8988T (cell line): ENCODE measurements at places on chromosomes 2 and 18.
A peak's percentile ranks its signal among the peaks of the same experiment; 100 is the strongest.

GRCh38 chr2:204109681-204110080 lies 173.1 kb downstream of the ICOS start:
- DNase-seq, result no peak

GRCh38 chr2:5484868-5485267 lies 207.3 kb upstream of the SOX11 start:
- no peak for DNase-seq

DNA sequence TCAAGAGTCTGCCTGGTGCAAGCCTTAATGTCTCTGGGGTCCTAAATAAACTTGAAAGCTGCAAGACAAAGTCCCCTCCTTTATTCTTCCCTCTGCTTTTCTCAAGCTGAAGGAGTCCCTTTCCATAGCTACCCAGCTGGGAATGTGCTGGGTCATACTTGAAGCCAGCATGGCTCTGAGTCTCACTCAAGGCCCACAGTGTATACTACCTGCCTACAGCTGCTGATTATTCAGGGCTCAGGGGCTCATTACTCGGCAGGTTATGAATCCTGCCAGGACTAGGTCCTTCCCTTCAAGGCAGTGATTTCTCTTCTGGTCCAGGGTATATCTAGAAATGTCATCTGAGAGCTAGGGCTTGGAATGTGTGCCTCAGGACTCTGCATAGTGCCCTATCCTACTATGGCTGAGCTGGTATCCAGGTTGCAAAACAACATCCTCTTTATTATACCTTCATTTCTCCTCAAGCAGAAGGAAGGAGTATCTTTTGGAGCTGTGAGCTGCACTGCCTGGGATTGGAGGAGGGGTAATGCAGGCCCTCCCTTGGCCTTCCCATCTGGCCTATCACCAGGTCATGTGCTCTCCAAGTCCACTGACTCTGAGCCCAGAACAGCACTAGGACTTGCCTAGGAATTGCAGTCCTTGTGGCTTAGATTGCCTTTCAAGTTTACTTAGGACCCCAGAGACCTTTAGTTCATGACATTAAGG lies 22.3 kb downstream of the IL1RN start:
- no peak for DNase-seq

DNA sequence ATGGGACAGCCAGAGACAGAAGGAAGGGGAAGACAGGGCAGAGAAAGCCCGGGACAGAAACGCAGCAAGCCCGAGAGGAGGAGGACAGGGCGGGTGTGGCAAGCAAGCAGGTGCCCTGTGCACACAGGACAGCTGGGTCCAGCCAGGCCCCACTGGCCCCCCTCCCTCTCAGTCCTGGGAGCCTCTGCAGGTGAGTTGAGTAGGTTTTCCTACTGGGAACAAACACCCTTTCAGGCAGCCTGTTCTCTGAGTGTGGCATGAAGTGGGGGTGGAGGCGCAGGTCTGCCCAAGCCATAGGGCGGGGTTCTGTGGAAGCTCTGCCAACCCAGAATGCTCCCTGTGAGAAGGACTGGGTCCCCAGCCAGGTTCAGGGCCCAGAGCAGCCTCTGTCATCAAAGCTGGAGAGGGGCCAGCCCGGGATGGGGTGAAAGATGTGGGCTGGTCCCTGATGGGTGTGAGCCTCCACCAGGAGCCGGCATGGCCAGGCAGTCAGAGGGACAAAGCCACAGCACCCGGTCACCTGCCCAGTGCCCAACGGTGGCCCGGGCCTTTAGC lies 129.4 kb downstream of the TFCP2L1 start:
- DNase-seq, result no peak

DNA sequence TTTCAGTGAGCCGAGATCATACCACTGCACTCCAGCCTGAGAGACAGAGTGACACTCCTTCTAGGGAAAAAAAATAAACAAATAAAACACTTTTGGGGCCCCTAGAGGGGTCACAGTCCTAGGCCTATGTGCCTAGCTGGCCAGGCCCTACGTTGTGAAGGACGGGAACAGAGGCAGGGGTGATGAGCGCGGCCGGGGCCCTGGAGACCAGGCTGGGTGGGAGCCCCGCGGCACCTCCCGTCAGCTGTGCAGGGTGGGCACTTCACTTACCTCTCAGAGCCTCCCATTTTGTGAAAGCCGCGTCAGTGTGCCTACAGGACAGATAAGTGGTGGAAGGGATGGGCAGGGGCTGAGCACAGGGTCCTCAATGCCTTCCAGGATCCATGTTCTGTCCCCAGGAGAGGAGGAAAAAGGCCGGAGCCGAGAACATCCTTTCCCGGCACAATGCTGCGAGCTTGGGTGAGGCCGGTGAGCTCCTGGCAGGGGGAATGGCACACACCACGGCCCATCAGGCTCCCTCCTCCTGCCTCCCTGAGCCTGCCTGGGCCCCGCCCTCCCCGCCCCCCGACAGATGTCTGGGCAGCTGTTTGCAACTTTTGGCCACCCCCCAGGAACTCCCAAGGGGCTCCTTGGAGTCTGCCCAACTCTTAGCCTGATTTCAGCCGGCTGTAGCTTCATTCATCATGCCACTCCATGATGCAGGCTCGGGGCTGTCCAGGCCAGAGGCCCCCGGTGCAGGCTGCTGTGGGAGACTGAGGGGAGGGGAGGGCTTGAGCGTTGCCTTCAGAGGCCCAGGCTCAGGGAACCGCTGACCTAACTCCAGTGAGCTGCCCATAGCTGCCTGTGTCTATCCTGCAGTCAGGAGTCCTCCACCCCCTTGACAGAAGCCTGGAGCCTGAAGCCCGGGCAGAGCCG lies 196.5 kb downstream of the TFCP2L1 start:
- no peak for DNase-seq

- no peak for DNase-seq
These were observed 867 bp downstream of the SF3B6 start for GRCh38 chr2:24075259-24075658.

DNA sequence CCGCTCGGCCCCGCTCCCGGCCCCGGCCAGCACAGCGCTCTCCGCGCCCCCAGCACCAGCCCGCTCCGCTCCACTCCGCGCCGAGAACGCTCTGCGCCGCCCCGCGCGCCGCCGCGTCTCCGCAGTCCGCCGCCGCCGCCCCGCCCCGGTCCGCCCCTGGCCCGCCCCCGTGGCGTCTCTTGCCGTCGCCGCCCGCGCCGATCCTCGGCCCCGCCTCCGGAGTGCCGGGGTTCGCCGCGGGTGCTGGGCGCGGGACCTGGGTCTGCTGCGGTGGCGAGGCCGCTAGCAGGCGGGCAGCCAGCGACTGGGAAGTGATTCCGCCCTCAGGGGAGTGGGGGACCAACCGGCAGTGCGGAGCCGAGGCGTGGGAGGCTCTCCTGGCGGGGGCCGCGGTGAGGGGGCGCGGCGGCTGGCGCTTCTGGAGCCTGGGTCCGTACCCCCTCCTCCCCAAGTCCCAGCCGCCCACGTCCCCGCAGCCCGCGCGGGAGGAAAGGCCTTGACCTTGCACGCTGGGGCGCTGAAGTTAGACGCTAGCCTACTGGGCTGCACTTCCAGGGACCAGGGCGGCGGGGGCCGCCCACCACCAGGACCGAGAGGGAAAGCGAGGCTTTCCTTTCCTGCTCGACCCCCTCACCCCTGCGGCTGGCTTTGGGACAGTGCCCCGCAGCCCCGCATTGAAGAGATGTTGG lies at the start of gene HS6ST1:
Gene HS6ST1, minus strand, starts transcription at position 93 of the 689 bp plus-strand sequence. CDS start 305 bp downstream, outside the sequence.
- peak; percentile 95 for DNase-seq
